ENCODE measurements at places on chromosomes 2 and 18.
A peak's percentile ranks its signal among the peaks of the same experiment; 100 is the strongest.

DNA sequence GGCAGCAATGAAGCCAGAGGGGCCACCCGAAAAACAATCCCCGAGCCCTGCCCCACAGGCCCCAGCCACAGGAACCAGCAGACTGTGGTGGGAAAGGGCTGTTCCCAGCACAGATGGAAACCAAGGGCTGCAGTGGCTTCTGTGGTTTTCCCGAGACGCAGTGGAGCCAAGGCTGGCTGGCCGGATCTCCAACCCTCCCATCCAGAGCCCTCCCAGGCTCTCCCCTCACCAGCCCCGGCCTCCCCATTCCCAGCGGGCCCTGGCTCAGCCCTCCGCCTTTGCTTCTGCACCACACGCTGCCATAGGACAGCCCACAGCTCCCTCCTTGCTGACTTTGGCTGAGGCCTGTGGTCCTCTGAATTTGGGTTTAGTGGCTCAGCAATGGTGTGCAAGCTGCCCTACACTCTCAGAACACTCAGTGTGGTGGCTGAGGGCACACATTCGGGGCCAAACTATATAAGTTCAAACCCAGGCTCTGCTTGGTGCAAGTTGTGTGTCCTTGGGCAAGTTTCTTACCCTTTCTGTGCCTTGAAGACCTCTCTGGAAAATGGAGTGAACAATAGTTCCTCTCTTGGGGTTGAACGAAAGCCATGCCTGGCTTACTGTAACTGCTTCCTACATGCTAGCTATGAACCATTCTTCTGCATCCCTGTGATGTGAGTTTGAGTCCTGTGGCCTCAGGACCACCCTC, 200.1 kb downstream of the SMAD7 start:
- no peak for DNase-seq

DNA sequence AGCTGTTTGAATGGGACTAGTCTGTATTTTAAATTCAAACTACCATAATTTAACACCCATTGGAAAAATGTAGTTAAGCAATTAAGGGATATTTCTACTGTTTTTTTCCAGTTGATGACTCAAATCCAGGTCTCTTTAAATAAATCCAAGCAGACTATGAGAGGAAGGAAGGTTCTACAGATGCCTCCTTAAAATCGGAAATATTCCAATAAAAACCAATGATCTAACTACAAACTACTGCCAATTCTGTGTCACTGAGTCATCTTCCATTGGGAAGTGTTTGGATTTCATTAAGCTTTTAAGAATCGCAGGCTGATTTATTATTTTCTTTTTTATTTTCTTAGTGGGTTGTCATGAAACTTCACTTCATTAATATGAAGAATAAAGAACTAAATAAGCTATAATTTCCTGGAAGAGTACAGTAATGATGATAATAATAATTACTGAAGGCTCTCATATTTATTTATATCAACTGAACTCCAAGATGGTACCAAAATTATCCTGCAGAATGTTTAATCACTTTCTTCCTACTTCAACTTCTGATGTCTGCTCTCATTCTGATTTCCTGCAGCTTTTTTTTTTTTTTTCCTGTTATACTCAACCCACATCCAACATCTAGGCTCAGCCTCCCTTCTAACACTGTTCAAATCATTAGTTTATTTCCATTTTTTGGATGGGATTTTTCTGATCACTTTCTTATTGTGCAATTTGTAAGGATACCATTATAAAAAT, 166.3 kb upstream of the FN1 start:
- DNase-seq: no peak

- peak; percentile 75 for DNase-seq
Measured at GRCh38 chr2:202635428-202636212, 851 bp downstream of the FAM117B start.

GRCh38 chr18:64742898-64743297, 594.0 kb upstream of the LINC00305 start:
- no peak for DNase-seq

DNA sequence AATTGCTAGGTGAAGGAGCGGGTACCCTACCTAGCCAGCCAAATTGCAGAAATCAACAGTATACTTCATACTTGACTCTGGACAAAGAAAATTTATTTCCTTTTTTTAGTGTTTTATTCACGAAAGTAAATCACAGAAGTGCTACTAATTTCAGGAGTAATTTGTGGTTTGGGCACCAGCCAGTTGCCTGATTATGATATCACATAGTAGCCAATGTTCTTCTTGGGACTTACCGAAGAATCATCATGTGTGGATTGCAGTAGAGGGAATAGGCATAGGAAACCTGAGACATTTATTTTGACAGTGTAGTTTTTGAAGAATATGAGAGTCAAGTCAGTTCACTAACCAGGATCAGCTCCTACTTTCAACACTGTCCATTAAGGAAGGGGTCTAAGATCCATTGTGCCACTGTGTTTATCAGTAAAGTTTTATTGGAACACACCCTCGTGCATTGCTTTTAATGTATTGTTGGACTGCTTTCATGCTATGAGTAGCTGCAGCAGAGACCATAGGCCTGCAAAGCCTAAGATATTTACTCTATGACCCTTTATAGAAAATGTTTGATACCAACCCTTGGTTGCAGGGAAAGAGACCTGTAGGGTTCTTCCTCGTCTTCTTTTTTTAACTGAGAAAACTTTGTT, 32.1 kb downstream of the TNFRSF11A start:
- DNase-seq: no peak

DNA sequence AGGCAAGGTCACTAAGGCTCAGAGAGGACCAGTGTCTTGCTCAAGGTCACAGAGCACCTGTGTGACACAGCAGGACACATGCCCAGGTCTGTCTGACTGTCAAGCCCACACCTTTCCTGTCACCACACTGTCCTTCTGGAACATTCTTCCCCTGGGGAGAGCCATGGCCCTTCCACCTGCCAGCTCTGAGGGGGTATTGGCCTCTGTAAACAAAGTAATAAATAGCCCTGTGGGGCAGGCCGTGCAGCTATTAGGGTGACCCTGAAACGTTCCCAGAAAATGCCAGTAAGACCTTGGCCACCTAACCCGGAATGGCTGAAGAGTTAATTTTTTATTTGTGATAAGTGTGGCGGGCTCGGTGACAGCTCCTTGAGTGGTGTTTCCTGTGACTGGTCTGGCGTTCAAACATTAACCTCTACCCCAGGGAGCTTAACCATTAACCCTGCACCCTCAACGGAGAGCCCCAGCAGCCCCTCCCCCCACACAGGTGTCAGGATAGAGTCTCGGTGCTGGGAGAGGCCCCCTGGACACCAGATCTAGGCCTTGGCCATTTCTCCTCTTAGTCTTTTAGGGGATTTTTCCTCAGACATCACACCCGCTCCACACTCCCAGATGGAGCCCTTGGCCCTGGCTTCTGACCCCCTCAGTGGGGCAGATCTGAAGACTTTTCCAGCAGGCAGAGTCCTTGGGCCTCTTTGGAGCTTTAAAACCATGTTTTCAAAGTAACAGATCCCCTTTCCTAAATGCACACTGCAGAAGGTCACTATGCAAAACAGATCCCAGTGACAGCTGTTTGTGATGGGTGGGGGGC, 36.6 kb downstream of the SCTR start:
- peak; percentile 28 for DNase-seq

- DNase-seq: no peak
Measured at GRCh38 chr18:8890957-8891464, 185.7 kb downstream of the MTCL1 start.

GRCh38 chr18:49520661-49521145, 33.7 kb upstream of the C18orf32 start:
- peak; percentile 93 for DNase-seq

GRCh38 chr2:199999166-199999565, 43.8 kb downstream of the MAIP1 start:
- DNase-seq: no peak

DNA sequence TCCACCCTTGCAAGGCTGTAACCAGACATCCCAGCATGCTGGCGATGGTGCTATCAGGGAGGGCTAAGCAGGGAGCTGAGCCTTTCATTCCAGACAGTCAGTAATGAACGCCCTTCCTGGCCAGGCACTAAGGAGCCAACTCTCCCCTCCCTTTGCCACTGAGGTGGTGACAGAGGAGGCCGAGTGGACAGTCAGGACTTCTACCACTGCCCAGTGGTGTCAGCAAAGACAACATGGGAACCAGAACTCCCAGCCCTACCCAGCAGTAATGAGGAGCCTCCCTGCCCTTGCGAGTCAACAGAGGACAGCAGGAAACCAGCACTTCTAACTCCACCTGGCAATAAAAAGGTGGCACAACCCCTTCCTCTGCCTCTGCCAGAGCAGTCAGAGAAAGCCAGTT, 68.6 kb downstream of the ZAP70 start:
- no peak for DNase-seq

- no peak for DNase-seq
Measured at GRCh38 chr2:162747974-162748373, 90.6 kb downstream of the KCNH7 start.

GRCh38 chr2:240872317-240873097, 3.9 kb downstream of the AGXT start:
- DNase-seq: no peak

DNA sequence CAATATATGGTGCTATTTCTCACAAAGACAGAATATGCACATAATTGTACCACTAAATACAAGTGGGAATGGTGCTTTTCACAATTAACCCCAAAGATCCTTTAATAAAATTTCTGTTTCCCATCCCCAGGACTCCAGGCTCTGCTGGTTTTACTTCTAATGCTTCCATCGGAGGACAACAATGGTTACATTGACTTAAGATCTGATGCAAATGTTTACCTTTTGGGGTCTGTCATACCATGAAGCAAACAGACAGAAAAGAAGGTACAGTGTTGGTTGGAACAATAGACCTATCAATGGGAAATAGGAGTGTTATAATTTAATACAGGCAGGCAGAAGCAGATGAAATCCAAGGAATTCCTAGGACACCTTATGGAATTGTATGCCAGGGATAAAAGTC, 105.7 kb downstream of the UPP2 start:
- DNase-seq: no peak

DNA sequence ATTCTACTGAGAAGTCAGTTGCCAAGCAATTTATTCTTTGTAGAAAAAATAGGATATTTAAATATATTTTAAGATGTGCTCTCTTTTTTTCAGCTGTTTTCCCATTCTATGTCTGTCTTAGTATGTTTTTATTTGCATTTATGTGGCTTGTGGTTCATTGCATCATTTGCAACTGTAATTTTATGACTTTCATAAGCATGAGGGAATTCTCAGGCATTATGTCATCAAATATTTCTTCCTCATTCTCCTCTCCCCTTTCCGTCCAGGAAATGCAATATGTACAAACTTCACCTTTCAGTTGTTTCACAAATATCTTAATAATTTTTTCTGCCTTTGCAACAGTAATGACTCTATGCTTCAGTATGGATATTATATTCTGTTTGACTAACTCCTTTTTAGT, 560.2 kb upstream of the LRATD1 start:
- no peak for DNase-seq

- DNase-seq: no peak
Measured at GRCh38 chr2:42029639-42030199, 18.1 kb upstream of the PKDCC start.

GRCh38 chr2:95323347-95324155, 26.4 kb downstream of the KCNIP3 start:
- peak; percentile 16 for DNase-seq

- peak; percentile 51 for DNase-seq
Measured at GRCh38 chr2:197707316-197708213, 2.4 kb downstream of the MARS2 start.

GRCh38 chr2:29703336-29703735, 218.1 kb downstream of the ALK start:
- peak; percentile 95 for DNase-seq

DNA sequence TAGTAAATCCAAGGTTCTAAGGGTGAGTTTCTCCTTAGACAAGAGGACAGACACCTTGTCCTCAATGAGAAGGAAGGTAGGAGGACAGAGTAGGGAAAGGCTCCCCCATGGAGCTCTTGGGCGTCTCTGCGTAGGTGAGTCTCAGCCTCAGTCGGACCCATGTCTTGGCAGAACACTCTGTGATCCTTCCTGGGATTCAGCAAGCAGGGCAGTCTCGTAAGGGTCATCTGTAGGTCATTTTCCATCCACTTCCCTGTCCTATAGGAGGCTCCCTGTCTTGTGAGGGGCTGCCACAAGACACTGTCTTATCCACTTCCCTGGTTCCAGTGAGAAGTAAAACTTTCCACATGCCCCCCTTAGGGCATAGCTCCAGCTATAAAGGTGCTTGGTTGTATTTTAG, 122.6 kb upstream of the TWIST2 start:
- no peak for DNase-seq

- DNase-seq: no peak
Measured at GRCh38 chr2:33384599-33384961, 91.9 kb upstream of the RASGRP3 start.

DNA sequence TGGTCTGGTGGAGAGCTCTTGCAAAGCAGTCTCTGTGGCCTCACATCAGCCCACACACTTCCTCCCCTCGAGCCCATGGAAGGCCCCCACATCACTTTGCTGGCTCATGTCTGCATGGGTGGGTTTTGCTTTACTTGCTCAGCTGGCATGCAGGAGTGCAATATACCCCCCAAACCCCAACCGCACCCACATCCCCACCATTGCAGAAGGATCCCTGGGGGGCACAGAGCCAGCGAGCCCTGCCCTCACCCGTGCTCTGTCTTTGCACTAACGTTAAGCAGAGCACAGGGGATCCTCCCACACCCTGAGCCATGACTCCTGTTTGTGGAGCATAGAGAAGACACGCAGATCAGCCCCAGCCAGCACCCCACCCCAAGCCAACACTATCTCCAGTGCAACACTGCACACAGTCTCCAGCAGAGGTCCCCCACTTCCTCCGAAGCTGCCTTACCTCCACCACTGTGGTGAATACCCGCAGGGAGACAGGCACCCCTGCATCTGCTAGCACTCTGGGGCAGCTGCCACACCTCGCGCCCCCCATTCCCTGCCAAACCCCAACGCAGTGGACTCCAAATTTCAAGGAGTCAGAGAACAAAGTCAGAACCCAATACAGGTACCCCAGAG, 177.8 kb upstream of the RGPD4 start:
- no peak for DNase-seq

- DNase-seq: no peak
Measured at GRCh38 chr2:127893033-127893432, 7.3 kb upstream of the AMMECR1L start.

- no peak for DNase-seq
Measured at GRCh38 chr2:127986548-127987079, 41.2 kb downstream of the SAP130 start.

DNA sequence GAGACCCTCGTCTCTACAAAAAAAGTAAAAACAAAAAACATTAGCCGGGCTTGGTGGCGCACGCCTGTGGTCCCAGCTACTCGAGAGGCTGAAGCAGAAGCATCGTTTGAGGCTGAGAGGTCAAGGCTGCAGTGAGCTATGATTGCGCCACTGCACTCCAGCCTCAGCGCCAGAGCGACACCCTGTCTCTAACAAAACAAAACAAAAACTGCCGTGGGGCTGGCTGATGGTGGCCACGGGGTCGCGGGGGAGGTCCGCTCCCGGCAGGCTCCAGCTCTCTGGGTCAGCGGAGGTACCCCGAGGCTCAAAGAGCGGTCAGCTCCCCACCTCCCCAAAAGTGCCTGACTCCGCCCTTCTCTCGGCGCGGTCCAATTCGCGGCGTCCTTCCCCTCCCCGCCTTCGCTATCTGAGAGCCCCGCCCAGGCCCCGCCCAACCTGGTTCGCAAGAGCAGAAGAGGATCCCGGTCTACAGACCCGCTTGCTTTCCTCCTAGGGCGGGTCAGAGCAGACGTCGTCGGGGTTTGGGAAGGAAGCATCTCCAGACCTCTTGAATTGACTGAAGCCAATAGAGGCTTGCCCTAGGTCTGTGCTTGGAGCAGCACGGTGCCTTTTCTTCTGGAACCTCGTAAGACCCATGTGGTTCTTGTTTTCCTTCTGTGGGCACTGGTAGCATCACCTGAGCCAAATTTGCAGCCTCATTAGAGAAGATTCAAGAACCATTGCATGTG, 7.8 kb downstream of the RAX start:
- peak; percentile 41 for DNase-seq

- no peak for DNase-seq
Measured at GRCh38 chr18:76953156-76953555, 130.8 kb downstream of the ZNF236 start.
